ENCODE measurements at places on chromosomes 6 and 20.

GRCh38 chr6:113103634-113104361 is 753.3 kb upstream of the MARCKS start:
- H3K27ac ChIP-seq: no peak overlapping the region
- no peaks in the 10 kb centered on the region for H3K4me1 ChIP-seq
- DNase-seq: no peak
- H3K36me3 ChIP-seq: no peaks in the 10 kb centered on the region
- no peaks in the 10 kb centered on the region for H3K27me3 ChIP-seq

- peaks cover 2% of the 10 kb centered on the region for H3K36me3 ChIP-seq
- peaks cover 16% of the 10 kb centered on the region for H3K4me1 ChIP-seq
- no peak for DNase-seq
Observed at GRCh38 chr6:157436219-157436943, 55.4 kb downstream of the ZDHHC14 start.

DNA sequence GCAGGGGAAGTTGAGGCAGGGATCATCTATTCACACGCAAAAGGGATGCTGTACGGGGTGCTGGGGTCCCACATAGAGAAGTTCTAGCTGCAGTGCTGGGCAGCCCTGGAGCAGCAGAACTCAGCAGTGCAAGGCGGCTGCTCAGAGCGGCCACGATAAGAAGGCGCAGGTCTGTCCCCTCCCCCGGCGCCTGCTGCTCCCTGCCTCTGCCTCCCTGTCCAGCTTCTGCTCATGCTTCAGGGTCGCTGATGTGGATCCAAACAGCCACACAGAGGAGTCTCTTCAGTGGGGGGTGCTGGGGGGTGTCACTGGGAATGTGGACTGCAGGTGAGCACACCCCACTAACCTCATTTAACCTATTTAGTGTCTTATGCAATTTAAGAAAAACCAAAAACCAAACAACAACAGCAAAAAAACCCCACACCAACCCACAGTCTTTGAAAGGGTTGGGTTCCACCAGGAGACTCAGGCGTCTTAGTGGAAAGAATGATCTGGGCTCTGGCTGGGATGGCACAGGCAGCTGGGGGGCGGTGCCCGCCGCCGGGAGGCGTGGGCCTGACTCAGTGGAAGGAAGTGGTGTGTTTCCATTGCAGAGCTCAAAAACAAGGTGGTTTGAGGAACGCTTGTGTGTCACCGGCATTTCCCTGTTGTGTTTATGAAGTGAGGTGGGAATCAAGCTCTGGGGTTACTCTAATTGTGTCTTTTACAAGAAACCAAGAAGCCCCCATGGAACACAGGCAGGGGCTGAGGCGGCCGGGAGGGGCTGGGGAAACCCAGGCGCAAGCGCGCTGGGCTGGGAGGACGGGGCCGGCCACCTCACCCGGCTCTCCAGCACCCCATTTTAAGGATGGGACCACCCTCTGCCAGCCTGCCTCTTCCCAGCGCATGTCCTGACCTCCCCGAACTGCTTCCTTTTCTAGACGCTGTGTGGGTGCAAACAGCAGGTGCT is 55.1 kb downstream of the IRF4 start:
- H3K27me3 ChIP-seq: no peaks in the 10 kb centered on the region
- DNase-seq: peak; percentile 94
- peak overlapping the region; percentile 70 for H3K4me3 ChIP-seq
- H3K36me3 ChIP-seq: no peaks in the 10 kb centered on the region
- peaks cover 63% of the 10 kb centered on the region for H3K4me1 ChIP-seq

DNA sequence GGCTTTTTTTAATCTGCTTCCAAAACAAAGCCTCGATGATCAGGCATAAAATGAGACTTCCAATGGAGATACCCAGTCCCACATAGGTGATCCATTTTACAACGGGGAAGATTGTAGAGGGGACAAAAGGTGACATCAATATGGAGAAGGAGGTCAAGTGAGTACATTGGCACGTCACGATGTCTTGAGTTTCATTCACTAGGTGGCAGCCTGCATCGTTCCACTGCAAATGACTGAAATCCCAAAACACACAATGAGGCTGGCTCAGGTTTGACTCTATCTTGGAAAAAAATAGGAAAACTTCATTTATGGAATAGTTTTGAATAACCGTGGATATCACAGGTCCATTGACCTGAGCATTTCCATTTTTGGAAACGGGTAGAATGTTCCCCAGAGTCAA is 32.5 kb downstream of the ADGRF1 start:
- no peaks in the 10 kb centered on the region for H3K4me1 ChIP-seq
- peaks cover 12% of the 10 kb centered on the region for H3K27me3 ChIP-seq
- H3K27ac ChIP-seq: no peak overlapping the region
- H3K36me3 ChIP-seq: no peaks in the 10 kb centered on the region
- no peak overlapping the region for H3K4me3 ChIP-seq
- no peak for DNase-seq

DNA sequence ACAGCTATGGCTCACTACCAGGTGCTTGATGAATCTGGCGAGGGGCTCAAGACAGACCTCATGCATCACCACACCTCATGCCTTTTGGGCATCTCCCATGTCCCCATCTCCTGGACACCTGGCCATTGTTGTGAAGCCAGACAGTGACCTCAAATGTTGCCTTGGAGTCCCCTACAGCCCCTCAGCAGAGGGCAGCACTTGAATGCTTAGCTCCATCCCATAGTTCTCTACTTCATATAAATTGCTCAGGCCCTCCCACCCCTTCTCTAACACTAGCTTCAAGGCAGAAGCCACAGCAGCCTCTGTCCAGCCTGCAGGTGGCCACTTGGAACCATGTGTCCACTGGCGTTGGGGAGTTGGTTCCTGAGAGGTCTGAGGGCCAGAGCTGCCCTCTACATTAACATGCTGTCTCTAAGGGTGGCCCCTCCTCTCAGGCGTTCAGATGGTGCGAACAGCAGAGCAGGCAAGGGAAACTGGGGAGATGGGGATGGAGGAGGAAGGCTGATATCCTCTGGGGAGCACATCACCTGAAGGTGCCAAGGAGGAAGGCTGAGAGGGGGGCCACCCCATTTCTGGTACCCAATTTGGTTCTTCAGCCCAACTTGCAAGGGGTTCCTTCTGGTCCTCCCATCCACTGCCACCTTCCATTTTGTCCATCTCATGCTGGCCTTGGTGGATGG is 31.3 kb downstream of the MOCS1 start:
- no peak for DNase-seq
- peaks cover 3% of the 10 kb centered on the region for H3K36me3 ChIP-seq
- no peak overlapping the region for H3K27ac ChIP-seq

DNA sequence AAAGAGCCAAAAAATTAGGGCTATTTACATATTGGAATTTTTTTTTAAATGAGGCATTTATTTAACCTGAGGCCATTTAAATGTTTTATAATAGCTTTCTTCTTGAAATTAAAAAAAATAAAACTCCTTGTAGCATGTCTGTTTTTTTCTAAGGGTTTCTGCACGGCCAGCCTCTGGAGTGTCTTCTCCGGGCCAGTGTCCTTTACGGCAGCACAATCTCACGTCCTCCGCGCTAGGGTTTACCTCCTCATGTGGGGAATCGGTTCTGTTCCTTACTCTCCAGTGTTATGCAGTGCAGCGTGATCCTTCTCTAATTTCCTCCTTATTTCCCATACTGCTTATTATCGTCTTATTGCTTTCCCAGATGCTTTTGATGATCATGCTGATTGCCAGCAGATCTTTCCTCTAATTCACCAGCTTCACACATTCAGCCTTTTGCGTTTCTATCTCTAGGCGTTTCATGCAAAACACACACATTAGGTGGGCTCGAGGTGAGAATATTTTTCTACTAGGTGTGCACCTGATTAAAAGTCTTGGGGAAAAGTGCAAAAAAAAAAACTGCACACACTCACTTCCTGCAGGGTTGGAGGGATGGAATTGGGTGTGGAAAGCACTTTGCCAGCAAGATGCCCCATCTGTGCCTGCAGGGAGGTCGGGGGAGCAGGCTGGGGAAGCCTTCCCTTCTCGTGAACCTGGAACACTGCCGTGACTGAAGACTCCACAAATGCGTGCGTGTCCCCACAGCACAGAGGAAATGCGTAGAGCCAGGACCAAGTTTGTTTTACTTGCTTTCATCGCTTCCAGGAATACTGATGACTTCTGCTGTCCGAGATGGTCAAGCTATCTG is 56.1 kb downstream of the PSMG4 start:
- no peak overlapping the region for H3K27ac ChIP-seq
- peaks cover 12% of the 10 kb centered on the region for H3K27me3 ChIP-seq
- peaks cover 19% of the 10 kb centered on the region for H3K4me1 ChIP-seq
- DNase-seq: no peak

DNA sequence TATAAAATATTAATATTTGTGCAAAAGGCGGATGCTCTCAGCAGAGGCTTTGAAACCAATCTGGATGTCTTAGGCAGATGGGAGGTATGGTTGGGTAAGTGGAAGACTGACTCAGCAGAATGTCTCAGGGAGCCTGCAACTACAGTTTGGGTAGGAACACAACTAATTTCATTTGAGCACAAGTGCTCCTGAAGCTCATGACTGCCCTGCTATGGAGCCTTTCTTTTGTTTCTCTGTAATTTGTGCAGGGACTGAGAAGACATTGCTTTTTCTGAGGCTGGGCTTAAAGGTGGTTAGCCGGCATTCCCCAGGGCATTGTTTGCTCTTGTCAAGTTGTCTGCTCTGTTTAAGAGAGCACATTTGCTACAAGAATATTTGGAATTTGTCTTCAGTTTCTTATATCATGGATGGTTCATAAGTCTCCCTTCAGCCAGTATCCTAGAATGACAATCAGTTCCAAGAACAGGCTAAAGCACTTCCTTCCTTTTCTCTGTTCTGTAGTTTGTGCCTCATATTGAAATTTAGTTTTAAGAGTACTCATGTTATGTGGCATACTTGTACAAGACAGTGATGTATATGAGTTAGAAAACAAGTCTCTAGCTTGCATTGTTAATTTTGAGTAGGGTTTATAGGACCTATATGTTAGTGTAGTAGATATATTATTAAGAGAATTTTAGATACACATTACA is 208.3 kb downstream of the ZFAND3 start:
- peaks cover 12% of the 10 kb centered on the region for H3K36me3 ChIP-seq
- H3K4me1 ChIP-seq: peaks cover 61% of the 10 kb centered on the region
- no peak overlapping the region for H3K4me3 ChIP-seq
- H3K27me3 ChIP-seq: no peaks in the 10 kb centered on the region
- peak overlapping the region; percentile 62 for H3K27ac ChIP-seq
- no peak for DNase-seq

All from activated T-cell treated with anti-CD3 and anti-CD28 coated beads, Interleukin-2, amount 50 U/mL, for 24 hours (primary cell).